Peyer's patch (tissue), 4 donors: ENCODE measurements at places on chromosomes 2 and 18. TPM values are rescaled to one million over a fixed set of nuclear protein-coding genes. Genes with fewer than 3 reads are reported as not detected.

The DSG4 gene
- 0.35 TPM for total RNA-seq

The KLF11 gene
- total RNA-seq = 4.0 TPM

The PAX8 gene
- 10.5 TPM for total RNA-seq

DNA sequence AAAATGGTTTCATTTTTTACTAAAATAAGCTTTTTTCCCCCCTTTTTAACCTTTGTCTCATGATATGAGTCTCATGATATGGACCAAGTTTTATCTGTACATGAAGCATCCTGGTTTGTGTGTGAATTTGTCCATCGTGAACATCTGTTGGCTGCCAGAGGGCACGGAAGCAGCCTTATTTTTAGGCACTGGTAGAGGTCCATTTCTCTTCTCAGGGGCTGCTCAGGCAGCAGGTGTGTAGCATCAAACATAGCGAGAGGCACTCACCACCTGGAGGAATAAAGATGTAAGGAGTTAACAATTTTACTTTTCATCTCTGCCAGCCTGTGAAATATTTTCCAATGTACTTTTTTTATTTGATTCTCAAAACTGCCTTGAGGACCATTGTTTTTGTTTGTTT is 134.5 kb downstream of the RHBDD1 start:
- no peaks in the 10 kb centered on the region for H3K27me3 ChIP-seq

DNA sequence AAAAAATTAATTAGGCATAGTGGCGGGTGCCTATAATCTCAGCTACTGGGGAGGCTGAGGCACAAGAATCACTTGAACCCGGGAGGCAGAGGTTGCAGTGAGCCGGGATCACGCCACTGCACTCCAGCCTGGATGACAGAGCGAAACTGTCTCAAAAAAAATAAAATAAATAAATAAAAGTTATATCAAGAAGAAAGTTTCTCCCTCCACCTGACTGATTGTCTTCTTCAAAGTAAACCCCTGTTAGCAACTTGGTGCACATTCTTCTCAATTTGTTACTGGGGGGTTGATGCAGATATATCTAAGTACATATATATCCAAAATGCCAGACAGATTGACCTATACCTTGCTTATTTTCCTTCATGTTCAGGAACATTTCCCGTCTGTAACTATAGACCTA is 5.2 kb upstream of the MYCN start:
- H3K27ac ChIP-seq = no peak overlapping the region
- no peak overlapping the region for H3K4me3 ChIP-seq
- no peaks in the 10 kb centered on the region for H3K36me3 ChIP-seq
- no peak for DNase-seq
- H3K27me3 ChIP-seq = no peaks in the 10 kb centered on the region
- H3K4me1 ChIP-seq = no peaks in the 10 kb centered on the region

DNA sequence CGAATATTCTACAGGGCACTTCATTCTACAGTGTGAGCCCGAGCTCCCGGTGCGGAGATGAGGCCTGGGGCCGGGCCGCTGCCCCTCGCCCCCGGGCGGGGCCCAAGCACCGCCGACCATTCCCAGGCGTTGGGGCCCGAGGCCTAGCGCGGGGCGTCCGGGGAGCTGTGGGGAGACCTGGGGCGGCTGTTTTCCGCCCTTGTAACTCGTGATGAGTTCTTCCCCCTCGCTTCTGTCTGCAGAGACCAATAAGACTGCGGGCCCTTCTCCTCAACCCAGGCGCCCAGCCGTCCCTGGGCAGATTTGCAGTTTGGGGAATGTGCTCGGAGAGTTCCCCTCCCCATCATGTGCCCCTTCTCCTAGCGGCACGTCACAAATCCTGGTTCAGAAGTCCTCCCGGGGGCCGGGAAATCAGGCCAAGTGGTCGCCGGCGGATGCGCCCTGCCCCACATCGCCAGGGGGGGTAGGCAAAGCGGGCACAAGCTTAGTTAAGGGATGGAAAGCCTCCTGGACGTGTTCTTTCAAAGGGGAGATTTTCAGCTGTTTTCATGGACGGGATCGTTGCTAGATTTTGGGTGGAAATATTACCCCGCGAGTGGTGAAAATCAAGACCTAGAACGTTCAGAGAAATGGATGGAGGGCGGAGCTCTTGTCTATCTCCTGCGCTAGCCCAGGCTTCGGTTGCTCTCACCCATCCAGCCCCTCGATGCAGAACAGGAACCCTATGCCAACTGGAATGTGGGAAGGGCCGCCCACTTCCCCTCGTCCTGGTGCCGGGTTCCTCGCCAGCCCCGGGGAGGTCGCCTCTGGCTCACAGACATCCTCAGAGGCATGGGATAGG is 18.8 kb upstream of the HAAO start:
- peak overlapping the region; percentile 50 for H3K4me3 ChIP-seq
- no peaks in the 10 kb centered on the region for H3K36me3 ChIP-seq
- peaks cover 5% of the 10 kb centered on the region for H3K4me1 ChIP-seq
- DNase-seq = peak; percentile 65

DNA sequence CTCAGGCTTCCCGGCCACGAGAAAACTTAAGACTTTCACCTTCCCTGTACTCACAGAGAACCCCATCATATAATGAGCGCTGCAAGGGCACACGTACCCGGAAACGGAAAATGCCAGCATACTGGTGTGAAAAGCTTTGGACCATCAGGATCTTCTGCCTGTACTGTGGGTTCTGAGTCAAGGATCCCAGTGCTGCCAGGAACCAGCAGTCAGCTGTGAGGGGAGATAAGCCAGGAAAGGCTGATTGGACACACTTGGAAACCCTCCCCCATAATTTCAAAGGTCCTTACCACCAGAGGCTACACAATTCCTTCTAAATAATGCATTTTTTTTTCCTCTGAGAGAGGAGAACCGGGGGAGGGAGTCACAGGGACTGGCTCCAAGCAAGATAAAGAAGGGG is 31.4 kb downstream of the CAPN13 start:
- no peaks in the 10 kb centered on the region for H3K27me3 ChIP-seq
- H3K4me1 ChIP-seq = peaks cover 27% of the 10 kb centered on the region
- no peaks in the 10 kb centered on the region for H3K36me3 ChIP-seq
- peak; percentile 66 for DNase-seq

- no peak overlapping the region for H3K27ac ChIP-seq
- no peak for DNase-seq
- H3K36me3 ChIP-seq = no peaks in the 10 kb centered on the region
- no peak overlapping the region for H3K4me3 ChIP-seq
- no peaks in the 10 kb centered on the region for H3K4me1 ChIP-seq
These were observed 289.4 kb downstream of the CMPK2 start for GRCh38 chr2:6576302-6576701.

GRCh38 chr2:239846789-239847676 is 178.1 kb downstream of the NDUFA10 start:
- no peaks in the 10 kb centered on the region for H3K4me1 ChIP-seq
- no peak overlapping the region for H3K4me3 ChIP-seq
- no peaks in the 10 kb centered on the region for H3K27me3 ChIP-seq
- no peak for DNase-seq
- no peak overlapping the region for H3K27ac ChIP-seq

GRCh38 chr18:10791169-10791831 is 265.5 kb downstream of the NAPG start:
- no peak for DNase-seq
- no peaks in the 10 kb centered on the region for H3K36me3 ChIP-seq
- no peaks in the 10 kb centered on the region for H3K27me3 ChIP-seq
- no peak overlapping the region for H3K4me3 ChIP-seq

DNA sequence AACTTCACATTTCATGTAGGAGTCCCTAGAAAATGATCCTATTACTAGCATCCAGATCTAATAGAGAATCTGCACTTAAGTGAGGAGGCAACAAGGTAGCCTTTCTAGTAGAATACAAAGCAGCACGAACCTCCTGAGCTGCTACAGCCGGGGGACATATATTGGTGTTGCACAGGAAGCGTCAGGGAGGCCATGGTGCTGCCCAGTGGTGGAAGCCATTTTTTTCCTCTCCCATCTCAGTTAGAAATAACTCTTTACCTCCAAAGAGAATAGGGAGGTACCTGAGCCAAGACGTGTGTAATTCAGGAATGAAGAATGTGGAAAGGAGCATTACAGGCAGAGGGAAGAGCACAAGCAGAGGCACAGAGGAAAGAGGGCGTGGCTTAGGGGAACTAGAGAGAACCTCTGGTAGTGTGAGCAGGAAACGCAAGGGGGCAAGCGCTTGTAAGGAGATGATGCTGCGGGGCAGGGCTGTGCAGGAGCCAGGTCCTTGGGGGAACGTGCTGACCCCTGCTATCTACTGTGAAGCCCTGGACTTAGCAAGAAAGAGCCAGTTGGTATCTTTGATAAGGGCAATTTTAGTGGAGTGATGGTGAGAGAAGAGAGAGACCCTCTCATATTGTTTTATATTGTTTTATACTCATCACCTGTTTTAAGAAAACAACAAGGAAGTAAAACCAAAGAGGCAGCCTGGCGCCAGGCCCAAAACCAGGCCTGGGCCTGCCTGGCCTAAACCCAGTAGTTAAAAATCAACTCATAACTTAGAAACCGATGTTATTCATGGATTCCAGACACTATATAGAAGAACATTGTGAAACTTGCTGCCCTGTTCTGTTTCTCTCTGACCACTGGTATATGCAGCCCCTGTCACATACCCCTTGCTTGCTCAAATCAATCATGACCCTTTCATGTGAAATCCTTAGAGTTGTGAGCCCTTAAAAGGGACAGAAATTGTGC is 50.0 kb upstream of the TTC39C start:
- peak; percentile 65 for DNase-seq
- no peak overlapping the region for H3K4me3 ChIP-seq
- no peaks in the 10 kb centered on the region for H3K27me3 ChIP-seq
- H3K27ac ChIP-seq = no peak overlapping the region
- no peaks in the 10 kb centered on the region for H3K36me3 ChIP-seq
- peaks cover 1% of the 10 kb centered on the region for H3K4me1 ChIP-seq

GRCh38 chr18:3603421-3604234 is 153.7 kb downstream of the TGIF1 start:
- no peaks in the 10 kb centered on the region for H3K27me3 ChIP-seq
- no peaks in the 10 kb centered on the region for H3K4me1 ChIP-seq
- H3K4me3 ChIP-seq = peak overlapping the region; percentile 1

DNA sequence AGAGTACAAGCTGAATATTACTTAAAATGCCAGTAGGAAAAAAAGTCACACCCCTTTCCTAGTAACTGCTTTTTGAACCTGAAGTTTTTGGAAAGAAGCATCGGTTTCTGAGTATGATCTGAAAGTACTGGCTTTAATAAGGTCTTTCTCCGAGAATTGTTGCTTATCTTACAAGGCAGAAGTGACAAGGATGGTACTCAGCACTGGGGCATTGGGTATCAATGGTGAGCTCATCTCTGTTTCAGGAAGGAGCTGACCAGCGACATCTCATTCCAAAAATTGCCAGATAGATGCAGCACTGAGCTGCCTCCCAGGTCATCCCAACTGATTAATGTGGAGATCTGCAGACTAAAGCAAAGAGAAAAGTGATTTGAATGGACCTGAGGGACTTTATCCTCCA is 85.4 kb downstream of the FMNL2 start:
- no peak overlapping the region for H3K27ac ChIP-seq
- H3K4me1 ChIP-seq = peaks cover 7% of the 10 kb centered on the region
- H3K27me3 ChIP-seq = no peaks in the 10 kb centered on the region
- H3K36me3 ChIP-seq = no peaks in the 10 kb centered on the region
- H3K4me3 ChIP-seq = no peak overlapping the region

DNA sequence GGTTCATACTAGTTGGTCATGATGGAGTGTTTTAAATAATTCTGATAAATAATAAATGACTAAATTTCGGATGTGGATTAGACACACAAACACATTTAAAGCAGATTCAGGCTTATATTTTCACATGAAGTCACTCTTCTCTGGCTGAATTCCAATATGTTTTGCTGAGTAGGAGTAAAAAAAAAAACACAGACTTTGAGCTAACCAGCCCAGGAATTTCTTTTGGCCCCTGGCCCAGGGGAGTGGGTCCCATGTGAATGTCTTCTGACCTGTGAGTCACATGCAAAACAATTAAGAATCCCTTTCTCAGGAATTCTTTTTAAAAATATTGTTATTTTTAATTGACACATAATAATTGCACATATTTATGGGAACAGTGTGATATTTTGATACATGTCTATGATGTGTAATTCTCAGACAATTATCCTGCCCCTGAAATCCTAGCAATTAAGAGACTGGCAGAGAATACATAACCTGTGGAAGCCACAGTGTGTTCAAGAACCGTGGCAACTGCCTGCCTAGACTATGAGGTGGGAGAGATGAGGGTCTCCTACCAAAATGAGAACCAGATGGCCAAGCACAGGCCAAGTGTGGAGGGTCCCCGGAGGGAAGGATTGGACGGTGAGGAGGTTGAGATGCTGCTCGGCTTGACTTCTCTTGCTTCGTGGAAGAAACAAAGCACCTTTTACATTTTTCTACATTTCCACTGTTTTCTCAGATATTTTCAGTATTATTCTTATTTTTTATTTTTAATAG is 236.4 kb downstream of the PIEZO2 start:
- no peak for DNase-seq
- no peaks in the 10 kb centered on the region for H3K27me3 ChIP-seq
- no peaks in the 10 kb centered on the region for H3K4me1 ChIP-seq
- no peak overlapping the region for H3K27ac ChIP-seq
- H3K4me3 ChIP-seq = no peak overlapping the region
